ENCODE measurements at places on chromosomes 13 and 19. TPM values are rescaled to one million over a fixed set of nuclear protein-coding genes. Genes with fewer than 3 reads are reported as not detected.
A peak's percentile ranks its signal among the peaks of the same experiment; 100 is the strongest.

EBI3 gene
- 2.5 TPM for polyA plus RNA-seq

URAD gene
- polyA plus RNA-seq = not detected

DCUN1D2 gene
- 4.0 TPM for polyA plus RNA-seq

PLPP2 gene
- 5.9 TPM for polyA plus RNA-seq

GRCh38 chr13:31208559-31209122 is 8.9 kb downstream of the B3GLCT start:
- H3K27ac ChIP-seq = no peak overlapping the region
- no peak overlapping the region for H3K4me3 ChIP-seq
- DNase-seq = no peak
- no peaks in the 10 kb centered on the region for H3K36me3 ChIP-seq

DNA sequence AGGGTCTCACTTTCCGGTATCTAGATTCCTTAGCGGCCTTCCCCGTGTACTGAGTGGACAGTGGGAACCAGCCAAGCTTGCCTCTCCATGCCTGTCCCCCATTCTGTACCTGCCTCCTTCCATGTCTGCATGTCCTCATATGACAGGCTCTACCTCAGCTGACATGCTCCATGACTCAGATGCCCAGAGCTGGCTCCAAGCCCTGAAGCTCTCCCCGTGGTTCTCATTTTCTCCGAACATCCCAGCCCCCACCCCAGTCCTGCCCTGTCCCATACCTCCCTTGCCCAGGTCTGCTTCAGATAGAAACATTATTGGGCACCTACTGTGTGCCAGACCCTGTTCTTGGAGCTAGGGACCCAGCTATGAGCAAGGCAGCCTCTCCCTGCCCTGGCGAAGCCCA is 17.1 kb upstream of the SHFL start:
- no peak overlapping the region for H3K4me3 ChIP-seq
- no peaks in the 10 kb centered on the region for H3K27me3 ChIP-seq
- DNase-seq = no peak
- peaks cover 12% of the 10 kb centered on the region for H3K36me3 ChIP-seq
- H3K27ac ChIP-seq = peak overlapping the region; percentile 87

- H3K27me3 ChIP-seq = no peaks in the 10 kb centered on the region
- H3K27ac ChIP-seq = no peak overlapping the region
- H3K36me3 ChIP-seq = no peaks in the 10 kb centered on the region
- H3K4me1 ChIP-seq = no peaks in the 10 kb centered on the region
These were observed 420.5 kb upstream of the KLF12 start for GRCh38 chr13:74554569-74555275.

DNA sequence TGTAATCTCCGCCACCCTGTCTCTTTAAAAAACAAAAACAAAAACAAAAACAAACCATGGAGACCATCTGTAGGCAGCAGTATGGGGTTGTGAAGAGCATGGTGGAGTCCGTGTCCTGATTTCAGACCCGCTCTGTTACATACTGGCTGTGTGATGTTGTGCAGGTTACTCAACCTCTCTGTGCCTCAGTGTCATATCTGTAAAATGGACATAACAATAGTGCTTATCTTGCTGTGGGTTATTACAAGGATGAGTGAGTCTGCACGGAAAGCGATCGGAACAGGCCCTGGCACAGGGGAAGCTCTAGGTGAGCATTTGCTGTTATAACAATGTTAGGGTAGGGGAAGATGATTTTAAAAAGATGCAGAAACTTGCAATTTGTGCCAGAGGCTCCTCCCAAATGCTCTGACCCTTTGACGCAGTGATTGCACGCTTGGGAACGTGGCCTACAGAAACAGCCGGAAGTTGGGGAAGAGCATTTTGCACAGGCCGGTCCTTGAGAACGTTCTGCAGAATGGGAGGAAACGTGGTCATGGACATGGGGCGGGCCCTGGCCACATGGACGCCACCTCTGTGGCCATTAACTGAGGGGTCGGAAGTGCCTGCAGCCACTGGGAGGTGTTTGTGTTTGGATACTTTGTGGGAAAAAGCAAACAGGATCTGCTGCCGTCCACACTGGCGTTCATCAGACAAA is 15.7 kb upstream of the SELENOW start:
- no peaks in the 10 kb centered on the region for H3K36me3 ChIP-seq
- no peaks in the 10 kb centered on the region for H3K27me3 ChIP-seq
- peaks cover 10% of the 10 kb centered on the region for H3K4me1 ChIP-seq
- DNase-seq = no peak
- no peak overlapping the region for H3K4me3 ChIP-seq
- no peak overlapping the region for H3K27ac ChIP-seq

DNA sequence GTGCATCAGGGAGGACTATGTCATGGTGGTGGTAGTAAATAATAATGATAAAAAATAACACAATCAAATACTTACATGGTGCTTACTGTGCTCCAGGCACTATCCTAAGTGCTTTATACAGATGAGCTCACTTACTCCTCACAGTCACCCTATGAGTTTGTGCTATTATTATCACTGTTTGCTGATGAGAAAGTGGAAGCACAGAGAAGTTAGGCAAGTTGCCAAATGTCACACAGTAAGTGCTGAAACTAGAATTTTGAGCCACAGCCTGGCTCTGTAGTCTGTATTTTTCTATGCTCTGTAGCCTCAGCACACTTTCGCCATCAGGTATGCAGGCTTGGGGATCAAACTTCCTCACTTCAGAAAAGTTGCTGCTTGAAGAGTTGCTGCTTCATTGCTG is 46.6 kb downstream of the HTR2A start:
- H3K4me3 ChIP-seq = no peak overlapping the region
- no peaks in the 10 kb centered on the region for H3K4me1 ChIP-seq
- no peak overlapping the region for H3K27ac ChIP-seq
- H3K36me3 ChIP-seq = peaks cover 2% of the 10 kb centered on the region
- DNase-seq = no peak

DNA sequence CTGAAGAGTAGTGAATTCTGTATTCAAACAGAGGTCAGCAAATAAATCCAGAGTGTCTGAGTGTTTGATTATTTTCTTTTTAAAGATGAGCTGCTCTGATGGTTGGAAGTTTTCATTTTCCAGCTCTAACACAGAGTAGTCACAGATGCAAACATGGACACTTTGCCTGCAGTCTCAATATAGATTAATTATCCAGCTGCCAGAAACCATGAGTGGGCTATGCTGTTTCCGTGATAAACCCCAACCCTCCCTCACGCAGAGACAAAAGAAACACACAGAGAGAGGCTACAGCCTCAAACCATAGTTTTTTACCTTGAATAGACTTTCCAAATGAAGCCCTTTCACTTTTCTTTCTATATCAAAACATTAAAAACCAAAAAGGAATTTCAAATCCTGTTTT is 884.7 kb downstream of the DIAPH3 start:
- no peaks in the 10 kb centered on the region for H3K36me3 ChIP-seq
- no peak overlapping the region for H3K4me3 ChIP-seq
- no peak for DNase-seq
- no peaks in the 10 kb centered on the region for H3K27me3 ChIP-seq

DNA sequence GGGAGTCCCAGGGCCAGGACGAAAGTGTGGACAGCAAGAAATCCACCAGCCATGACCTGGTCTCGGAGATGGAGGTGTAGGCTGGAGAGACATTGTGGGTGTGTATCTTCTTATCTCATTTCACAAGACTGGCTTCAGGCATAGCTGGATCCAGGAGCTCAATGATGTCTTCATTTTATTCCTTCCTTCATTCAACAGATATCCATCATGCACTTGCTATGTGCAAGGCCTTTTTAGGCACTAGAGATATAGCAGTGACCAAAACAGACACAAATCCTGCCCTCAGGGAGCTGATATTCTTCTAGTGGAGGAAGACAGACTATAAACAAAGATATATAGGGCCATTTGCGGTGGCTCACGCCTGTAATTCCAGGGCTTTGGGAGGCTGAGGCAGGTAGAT is 7.4 kb upstream of the DHX34 start:
- H3K27me3 ChIP-seq = no peaks in the 10 kb centered on the region
- H3K4me3 ChIP-seq = no peak overlapping the region

DNA sequence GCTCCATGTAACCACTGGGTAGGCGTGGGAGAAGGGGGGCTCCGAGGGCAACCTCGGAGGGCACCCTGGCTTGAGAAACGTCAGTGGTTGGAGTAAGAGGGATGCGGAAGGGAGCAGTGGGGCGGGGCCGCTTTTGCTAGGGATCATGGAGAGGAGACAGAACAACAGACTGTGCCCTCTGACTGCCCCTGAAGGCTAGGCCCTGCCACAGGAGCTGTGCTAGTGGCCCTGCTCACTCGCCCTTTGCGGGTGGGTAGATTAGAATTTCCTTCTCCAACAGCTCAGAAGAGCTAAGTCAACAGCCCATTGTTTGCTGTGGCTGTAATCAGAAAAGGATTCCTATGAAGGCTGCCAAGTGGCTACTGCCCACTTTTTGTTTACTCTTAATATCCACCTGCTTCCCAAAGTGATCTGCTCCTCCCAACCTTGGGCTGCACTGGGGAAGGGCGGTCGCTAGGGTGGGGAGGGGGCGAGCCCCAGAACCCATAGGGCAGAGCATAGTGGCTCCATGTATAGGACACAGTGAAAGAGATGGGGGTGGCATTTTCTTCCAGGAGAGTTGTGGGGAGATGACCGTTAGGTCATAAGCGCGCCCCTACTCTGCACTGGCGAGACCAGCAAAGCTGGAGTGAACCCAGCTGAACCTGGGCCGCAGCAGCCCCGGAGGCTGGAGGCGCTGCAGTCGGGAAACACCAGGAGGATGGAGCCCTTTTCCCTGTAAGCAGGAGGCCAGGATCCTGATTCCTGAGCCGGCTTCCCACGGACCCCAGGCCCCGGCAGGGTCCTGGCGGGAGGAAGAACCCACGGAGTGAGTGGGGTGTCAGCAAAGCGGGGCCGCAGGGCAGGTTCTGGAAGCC is 1.9 kb upstream of the C1QTNF9 start:
- no peak for DNase-seq
- peaks cover 33% of the 10 kb centered on the region for H3K36me3 ChIP-seq
- H3K27ac ChIP-seq = no peak overlapping the region

Measured in liver (tissue), 10 donors.